ENCODE measurements at places on chromosomes 2 and 18. TPM values are rescaled to one million over a fixed set of nuclear protein-coding genes. Genes with fewer than 3 reads are reported as not detected.

Gene SULT1C4
- total RNA-seq = 1.7 TPM

Gene EMILIN1
- 126 TPM for total RNA-seq

Gene SP140
- 2.5 TPM for total RNA-seq

DNA sequence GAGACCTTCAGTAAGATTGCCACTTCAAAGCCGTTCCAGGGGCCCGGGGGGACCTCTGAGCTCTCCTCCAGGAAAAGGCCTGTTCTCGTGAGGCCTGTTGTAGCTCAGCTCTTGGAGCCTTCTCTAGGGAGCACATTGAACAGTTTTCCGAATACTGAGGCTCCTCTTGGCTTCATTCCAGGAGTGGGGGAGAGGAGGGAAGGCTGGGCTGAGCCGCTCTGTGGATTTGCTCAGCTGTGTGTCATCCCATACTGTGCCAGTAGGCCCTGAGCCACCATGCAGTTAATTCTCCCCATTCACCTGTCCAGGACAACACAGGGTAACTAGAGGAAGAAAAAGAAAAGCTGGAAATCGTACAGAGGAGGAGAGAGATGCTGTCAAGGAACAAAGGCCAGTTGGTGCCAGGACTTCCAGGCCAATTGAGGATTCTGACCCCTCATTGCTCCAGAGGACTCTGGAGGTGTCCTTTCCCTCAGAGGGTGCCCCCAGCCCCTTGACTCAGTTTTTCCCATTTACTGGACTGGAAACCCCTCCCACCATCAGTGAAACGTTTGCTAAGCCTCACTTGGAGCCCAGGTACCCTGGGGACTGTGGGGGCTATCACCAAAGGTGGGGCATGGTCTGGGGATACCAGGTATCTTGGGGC is 41.4 kb downstream of the HS1BP3 start:
- no peak for DNase-seq

Gene IL1B
- total RNA-seq = 2.7 TPM

DNA sequence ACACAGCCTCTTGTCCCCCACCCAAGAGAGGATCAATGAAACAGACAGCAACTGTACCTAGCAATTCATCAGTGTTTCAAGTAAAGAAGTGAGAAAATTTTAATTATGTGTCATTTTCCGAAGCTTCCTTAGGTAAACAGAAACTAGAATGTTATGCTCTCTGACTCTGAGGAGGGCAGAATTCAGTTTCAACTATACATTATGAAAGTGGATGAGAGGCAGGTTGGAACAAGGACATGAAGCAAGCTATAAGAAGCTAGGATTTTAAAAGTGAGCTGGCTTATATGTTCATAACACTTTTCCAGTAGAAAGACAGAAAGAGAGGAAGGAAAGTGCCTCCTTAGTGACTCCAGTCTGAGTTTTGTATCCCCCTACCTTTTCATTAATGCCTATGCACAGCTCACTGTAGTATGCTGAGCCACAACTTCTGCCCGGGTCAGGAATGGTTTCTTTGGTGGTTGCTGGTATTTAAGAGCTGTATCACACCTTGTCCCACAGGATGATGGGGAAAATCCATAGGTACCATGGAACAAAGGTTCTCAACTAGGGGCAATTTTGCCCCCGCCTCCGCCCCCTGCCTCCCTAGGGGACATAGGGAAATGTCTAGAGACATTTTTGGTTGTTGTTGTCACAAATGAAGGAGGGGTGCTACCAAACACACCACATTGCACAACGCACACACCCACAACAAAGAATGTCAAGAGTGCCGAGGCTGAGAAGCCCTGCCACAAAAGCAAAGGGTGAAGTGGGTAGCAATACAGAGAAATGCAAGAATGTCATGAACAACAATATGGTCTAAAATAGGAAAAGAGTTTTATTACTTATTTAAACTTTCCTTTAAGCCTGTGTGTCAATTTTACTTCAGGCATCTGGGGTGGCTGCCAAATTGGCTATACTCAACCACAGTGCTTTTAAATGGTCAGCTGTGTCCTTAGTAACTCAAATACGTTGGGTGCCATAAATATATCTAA is 161.0 kb upstream of the ZFP36L2 start:
- DNase-seq = no peak

- no peak for DNase-seq
These were observed 110.5 kb upstream of the NYAP2 start for GRCh38 chr2:225288986-225289385.

- no peak for DNase-seq
These were observed 78.5 kb downstream of the SESTD1 start for GRCh38 chr2:179186126-179186525.

Gene KCMF1
- 73.1 TPM for total RNA-seq

Gene RGPD3
- total RNA-seq = 0.46 TPM

- DNase-seq = no peak
These were observed 72.5 kb upstream of the NYAP2 start for GRCh38 chr2:225326969-225327368.

- DNase-seq = no peak
These were observed 235.3 kb downstream of the ZNF407 start for GRCh38 chr18:74832999-74833398.

Gene REG1B
- total RNA-seq = not detected

Gene ERFE
- not detected for total RNA-seq

GRCh38 chr2:138794724-138795123 is 14.5 kb upstream of the NXPH2 start:
- no peak for DNase-seq

- no peak for DNase-seq
These were observed 42.6 kb downstream of the STK17B start for GRCh38 chr2:196128749-196129148.

DNA sequence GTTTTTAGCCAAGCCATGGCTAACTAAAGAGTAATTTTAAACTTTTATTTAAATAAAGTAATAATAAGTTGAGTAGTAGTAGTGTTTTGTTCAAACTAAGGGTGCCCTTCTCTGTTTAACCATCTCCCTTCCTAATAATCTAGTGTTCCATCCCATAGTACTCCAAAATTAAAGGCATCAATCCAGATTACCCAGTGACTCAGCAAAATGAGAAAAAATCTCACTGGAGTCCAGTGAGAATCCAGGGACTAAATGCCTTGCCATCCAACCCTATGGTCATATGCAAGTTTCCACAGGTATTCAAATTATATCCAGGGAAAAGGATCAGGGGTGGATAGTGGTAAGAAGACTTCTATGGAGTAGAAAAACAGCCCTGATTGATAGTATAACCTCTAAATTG is 19.6 kb upstream of the VRK2 start:
- DNase-seq = no peak

- peak; percentile 80 for DNase-seq
These were observed 1.2 kb downstream of the REV1 start for GRCh38 chr2:99488539-99489062.

Gene NMS
- not detected for total RNA-seq

All from esophagus muscularis mucosa (tissue), 4 donors.